ENCODE measurements at places on chromosomes 11 and 22.

- DNase-seq, result no peak
Observed at GRCh38 chr11:117459979-117460300, 132.3 kb downstream of the CEP164 start.

DNA sequence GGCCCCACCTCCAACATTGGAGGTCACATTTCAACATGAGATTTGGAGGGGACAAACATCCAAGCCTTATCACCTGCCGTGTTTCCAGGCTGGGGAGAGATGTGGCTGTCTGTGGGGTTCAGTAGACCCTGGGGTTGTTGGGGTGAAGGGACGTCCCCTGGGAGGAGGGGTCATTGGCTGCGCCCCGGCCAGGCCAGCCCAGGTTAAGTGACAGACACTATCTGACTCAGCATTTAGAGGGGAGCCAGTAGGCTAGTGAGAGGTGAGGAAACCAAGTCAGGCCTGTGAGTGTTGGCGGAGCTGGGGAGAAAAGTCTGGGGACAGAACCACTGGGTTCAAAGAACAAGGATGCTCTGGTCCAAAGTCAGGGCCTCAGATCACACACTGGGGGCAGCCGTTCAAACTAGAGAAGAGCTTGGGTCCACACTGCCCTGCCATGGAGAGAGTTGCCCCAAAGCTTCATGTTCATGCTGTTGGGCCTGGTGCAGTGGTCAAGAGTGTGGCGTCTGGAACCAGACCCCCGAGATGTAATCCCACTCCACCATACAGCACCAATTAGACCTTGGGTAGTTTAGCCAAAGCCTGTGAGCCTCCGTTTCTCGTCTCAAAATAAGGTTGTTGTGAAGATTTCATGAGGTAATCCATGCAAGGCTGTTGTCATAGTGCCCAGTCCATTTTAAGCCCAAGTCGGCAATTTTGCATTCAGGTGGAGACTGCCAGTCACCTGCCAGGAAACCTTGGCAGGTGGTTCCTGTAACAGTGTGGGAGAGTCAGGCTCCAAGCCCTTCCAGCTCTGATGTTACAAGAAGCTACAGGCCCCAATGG lies 1289.6 kb downstream of the TBC1D22A start:
- no peak for DNase-seq

DNA sequence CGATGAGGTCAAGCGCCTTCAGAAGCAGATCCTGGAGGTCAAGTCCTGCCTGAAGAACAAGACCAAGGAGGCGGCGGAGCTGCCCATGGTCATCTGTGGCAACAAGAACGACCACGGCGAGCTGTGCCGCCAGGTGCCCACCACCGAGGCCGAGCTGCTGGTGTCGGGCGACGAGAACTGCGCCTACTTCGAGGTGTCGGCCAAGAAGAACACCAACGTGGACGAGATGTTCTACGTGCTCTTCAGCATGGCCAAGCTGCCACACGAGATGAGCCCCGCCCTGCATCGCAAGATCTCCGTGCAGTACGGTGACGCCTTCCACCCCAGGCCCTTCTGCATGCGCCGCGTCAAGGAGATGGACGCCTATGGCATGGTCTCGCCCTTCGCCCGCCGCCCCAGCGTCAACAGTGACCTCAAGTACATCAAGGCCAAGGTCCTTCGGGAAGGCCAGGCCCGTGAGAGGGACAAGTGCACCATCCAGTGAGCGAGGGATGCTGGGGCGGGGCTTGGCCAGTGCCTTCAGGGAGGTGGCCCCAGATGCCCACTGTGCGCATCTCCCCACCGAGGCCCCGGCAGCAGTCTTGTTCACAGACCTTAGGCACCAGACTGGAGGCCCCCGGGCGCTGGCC lies 11.0 kb downstream of the RASD2 start:
- no peak for DNase-seq

- no peak for DNase-seq
Observed at GRCh38 chr11:13661074-13661623, 7.3 kb upstream of the FAR1 start.

GRCh38 chr11:126612671-126613070 lies 257.2 kb downstream of the ST3GAL4 start:
- no peak for DNase-seq

GRCh38 chr11:117392001-117392690 lies 64.5 kb downstream of the CEP164 start:
- DNase-seq, result no peak
